Hepatocyte (in vitro differentiated cells): ENCODE measurements at places on chromosomes 2 and 18.

DNA sequence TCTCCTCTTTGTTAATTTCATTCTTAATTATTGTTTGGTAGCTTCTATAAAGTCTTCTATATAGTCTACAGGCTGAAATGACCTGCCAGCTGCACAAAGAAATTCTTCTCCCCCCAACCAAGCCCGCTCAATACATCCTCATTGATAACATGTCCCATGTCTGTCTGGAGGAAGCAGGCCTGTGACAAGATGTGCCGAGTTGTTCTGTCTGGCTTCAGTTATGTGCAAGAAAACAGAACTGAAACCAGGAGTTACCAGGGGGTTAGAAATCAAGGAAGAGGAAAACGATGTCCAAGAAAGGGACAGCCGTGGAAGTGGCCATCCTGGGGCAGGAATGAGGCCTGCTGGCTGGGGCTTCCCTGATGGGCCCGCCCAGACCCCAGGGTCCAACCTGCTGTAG, 57.6 kb downstream of the MTCL1 start:
- no peak for DNase-seq
- H3K36me3 ChIP-seq: no peaks in the 10 kb centered on the region
- no peak overlapping the region for H3K27ac ChIP-seq
- H3K27me3 ChIP-seq: no peaks in the 10 kb centered on the region
- peaks cover 10% of the 10 kb centered on the region for H3K4me1 ChIP-seq
- H3K4me3 ChIP-seq: no peak overlapping the region

DNA sequence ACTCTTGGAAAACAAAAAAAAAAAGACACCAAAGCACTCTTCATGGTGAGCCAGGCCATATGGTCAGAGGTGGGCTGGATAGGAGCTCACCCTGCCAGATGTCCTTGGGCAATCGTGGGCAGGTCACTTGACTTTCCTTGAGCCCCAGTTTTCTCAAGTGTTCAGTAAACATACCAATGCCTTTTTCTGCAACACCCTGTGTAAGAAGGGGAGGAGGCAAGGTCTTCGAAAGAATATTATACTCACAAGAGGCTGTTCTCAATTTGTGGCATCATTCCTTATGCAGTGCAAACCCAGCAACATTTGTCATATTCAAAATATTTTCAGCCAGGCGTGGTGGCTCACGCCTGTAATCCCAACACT, 22.9 kb upstream of the TMEM87B start:
- no peak for DNase-seq
- H3K4me1 ChIP-seq: peaks cover 22% of the 10 kb centered on the region
- H3K27ac ChIP-seq: peak overlapping the region; percentile 71
- no peaks in the 10 kb centered on the region for H3K36me3 ChIP-seq

GRCh38 chr2:69576880-69577279, 66.7 kb downstream of the AAK1 start:
- no peaks in the 10 kb centered on the region for H3K36me3 ChIP-seq
- H3K27ac ChIP-seq: no peak overlapping the region
- DNase-seq: no peak

- no peak overlapping the region for H3K4me3 ChIP-seq
- H3K4me1 ChIP-seq: no peaks in the 10 kb centered on the region
- no peaks in the 10 kb centered on the region for H3K36me3 ChIP-seq
- H3K27me3 ChIP-seq: no peaks in the 10 kb centered on the region
- no peak for DNase-seq
Measured at GRCh38 chr2:217801115-217801531, 201.7 kb downstream of the TNS1 start.

GRCh38 chr2:196137271-196137670, 34.1 kb downstream of the STK17B start:
- peaks cover 6% of the 10 kb centered on the region for H3K36me3 ChIP-seq
- no peaks in the 10 kb centered on the region for H3K27me3 ChIP-seq
- H3K4me3 ChIP-seq: no peak overlapping the region

GRCh38 chr2:127528487-127528886, 2.2 kb upstream of the IWS1 start:
- H3K27me3 ChIP-seq: no peaks in the 10 kb centered on the region
- peaks cover 15% of the 10 kb centered on the region for H3K4me1 ChIP-seq
- no peak overlapping the region for H3K4me3 ChIP-seq
- H3K27ac ChIP-seq: peak overlapping the region; percentile 93
- no peaks in the 10 kb centered on the region for H3K36me3 ChIP-seq

DNA sequence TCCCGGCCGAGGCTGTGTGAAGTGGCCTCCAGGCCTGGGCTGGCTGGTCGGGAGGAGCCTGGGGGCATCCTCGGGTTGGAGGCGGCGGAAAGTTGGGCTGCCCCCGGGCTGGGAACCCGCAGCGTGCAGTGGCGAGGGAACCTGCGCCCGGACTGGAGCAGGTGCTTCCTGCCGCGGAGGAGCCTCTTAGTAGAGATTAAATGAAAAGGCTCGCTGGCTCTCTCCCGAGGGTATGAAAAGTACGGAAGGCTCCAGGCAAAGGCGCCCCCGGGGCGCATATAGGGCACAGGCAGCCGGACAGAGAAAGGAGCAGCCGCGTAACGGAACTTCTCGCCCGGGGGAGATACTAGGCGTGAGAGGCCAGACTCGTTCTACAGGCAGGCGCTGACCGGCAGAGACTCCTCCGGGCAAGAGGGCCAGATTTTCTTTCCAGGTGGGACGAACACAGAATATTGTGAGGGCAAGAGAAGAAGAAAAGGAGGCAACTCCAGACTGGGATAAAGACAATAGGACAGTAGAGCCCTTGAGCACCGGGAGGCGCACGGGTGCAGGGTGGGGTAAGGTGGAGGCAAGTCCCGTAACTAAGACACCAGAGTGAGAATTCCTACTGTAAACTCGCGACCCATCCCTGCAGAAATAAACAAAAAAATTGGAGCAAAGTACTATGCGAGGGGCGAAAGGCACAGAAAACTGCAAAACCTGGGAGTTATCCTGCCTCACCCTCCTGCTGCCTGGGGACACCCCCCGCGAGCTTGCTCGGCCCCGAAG, 816 bp downstream of the CDH2 start:
- DNase-seq: peak; percentile 36
- peaks cover 4% of the 10 kb centered on the region for H3K27me3 ChIP-seq
- H3K4me3 ChIP-seq: peak overlapping the region; percentile 41
- H3K4me1 ChIP-seq: no peaks in the 10 kb centered on the region
